Hematopoietic multipotent progenitor cell (in vitro differentiated cells): ENCODE measurements at places on chromosomes 12 and 14. TPM values are rescaled to one million over a fixed set of nuclear protein-coding genes. Genes with fewer than 3 reads are reported as not detected.

Gene FGF6
- total RNA-seq, result not detected

Gene RPL10L
- not detected for total RNA-seq

Gene LBHD2
- total RNA-seq, result not detected

Gene SLC24A4
- 0.54 TPM for total RNA-seq

Gene KRT73
- 0.27 TPM for total RNA-seq

DNA sequence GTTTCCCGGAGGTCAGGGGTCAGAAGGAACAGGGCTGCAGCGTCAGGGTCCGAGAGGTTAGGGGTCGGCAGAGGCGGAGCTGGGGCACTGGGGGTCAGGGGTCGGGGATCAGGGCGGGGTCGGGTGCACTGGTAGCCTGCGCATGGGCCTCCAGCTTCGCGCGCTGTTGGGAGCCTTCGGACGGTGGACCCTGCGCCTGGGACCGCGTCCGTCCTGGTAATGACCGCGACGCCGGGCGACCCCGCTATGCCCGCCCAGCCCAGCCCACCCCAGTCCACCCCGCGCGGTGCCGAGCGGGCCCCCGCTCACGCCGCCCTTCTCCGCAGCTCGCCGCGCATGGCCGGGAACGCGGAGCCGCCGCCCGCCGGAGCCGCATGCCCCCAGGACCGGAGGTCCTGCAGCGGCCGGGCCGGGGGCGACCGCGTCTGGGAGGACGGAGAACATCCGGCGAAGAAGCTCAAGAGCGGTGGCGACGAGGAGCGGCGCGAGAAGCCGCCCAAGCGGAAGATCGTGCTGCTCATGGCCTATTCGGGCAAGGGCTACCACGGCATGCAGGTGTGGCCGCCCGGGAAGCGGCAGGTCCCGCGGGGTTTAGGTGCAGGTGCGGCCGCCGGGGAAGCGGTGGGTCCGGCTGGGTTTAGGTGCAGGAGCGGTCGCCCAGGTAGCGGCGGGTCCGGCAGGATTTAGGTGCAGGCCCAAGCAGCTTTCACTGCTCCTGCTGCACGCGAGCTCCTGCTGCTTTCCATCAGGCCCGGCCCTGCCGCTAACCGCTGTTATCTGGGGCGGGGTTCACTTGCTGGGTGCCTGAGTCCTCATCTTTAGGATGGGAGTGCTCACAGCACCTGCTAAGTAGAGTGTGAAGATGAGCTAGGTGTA lies 743 bp downstream of the PUS1 start:
- no peak for DNase-seq

DNA sequence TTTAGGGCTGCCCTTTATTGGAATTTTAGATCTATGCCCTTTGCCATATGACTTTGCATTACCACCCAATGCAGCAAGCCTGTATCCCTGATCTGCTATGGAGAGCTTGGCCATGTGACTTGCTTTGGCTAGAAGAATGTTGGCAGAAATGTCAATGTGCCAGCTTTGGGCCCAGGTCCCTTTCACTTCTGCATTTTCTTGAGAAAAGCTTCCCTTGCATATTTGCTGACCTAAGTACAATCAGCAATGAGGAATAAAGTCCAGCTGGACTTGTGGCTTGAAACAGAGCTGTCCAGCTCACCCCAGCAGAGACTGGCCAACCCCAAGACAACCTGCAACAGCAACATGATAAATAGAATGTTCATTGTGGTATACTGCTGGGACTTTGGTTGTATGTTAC lies 135.9 kb downstream of the PAH start:
- no peak for DNase-seq

GRCh38 chr14:30108975-30109700 lies 181.5 kb upstream of the PRKD1 start:
- DNase-seq, result no peak

GRCh38 chr14:65156568-65157366 lies 54.5 kb upstream of the MAX start:
- no peak for DNase-seq

DNA sequence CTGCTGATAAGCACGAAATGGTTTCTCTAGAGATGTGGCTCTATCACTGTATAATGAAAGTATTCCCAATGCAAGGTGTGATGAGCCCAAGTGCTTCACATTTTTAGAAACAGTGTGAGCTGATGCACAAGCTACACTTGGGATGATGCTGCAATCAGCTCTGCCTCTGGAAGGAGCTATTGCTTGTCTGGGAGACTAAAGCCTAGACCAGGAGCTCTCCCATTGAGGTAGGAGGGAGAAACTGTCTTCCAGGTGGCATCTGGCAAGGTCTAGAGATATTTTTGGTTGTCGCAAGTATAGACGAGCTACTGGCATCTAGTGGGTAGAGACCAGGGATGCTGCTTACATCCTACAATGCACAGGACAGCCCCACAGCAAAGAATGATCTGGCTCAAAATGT lies 42.0 kb downstream of the HECTD4 start:
- DNase-seq, result no peak

GRCh38 chr14:71661441-71661840 lies 270.8 kb upstream of the RGS6 start:
- no peak for DNase-seq

GRCh38 chr14:46322076-46322475 lies 329.5 kb downstream of the RPL10L start:
- DNase-seq, result no peak

- no peak for DNase-seq
These were observed 74.8 kb upstream of the PYGL start for GRCh38 chr14:51019089-51019488.

DNA sequence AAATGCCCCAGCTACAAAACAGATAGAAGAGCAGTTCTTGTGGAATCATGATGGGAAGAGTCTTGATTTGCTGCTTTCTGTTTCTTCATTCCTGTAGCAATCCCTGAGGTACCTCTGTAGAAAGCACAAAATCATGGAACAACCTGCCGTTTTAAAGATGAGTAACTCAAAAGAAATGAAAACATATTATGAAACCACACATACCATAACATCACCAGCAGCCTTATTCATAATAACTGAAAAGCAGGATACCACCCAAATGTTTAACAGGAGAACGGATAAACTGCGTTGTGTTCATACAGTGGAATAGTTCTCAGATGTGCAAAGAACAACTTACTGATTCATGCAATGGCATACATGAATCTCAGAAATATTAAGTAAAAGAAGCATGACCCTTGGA lies 188.1 kb downstream of the RGS6 start:
- no peak for DNase-seq

DNA sequence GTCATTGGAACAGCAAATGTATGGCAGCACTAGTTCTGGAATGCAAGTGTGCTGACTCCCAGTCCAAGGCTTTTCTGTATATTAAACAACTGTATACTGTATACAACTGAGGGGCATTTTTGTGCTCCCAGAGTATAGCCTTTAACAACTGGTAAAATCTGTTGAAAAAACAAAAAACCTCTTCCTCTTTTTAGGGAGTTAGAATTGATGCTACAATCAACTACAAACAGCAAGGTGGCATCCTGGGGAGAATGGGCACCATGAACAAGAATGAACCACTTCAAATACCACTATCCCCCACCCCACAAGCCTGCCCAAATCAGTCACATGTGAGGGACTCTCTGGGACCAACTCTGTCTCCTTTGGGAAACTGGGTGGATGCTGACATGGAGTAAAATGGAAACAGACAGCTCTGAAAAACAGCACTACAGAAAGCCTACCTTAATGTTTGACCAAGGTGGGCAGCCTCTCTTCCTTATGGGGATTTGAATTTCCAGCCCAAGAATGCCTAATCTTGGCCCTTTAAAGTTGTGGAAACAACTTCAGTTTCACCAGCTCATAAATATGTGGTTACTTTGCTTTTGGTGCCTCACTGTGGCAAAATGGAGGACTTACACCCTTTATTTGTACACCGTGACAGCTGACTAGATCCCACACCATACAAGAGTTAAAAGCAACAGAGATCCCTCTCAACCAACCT lies 7.5 kb downstream of the VTI1B start:
- DNase-seq, result peak; percentile 83

DNA sequence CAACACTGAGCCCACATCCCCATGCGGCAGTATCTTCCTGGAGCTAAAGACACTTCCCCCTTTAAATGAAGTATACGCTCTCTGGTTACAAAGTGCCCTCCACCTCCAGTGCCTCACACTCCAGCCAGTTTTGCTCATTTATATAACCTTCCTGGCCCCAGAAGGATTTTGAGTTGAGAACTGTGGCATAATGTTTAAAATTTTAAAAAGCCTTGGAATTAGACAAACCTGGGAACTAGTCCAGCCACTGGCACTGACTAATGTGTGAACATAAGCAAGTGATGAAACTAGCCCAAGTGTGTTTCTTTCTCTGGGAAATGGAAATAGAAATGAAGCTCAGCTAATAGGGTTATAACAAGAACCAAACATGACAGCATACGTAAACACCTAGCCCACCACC lies 723.7 kb upstream of the USP15 start:
- DNase-seq, result no peak

GRCh38 chr12:39301422-39301821 lies 141.5 kb downstream of the KIF21A start:
- no peak for DNase-seq

DNA sequence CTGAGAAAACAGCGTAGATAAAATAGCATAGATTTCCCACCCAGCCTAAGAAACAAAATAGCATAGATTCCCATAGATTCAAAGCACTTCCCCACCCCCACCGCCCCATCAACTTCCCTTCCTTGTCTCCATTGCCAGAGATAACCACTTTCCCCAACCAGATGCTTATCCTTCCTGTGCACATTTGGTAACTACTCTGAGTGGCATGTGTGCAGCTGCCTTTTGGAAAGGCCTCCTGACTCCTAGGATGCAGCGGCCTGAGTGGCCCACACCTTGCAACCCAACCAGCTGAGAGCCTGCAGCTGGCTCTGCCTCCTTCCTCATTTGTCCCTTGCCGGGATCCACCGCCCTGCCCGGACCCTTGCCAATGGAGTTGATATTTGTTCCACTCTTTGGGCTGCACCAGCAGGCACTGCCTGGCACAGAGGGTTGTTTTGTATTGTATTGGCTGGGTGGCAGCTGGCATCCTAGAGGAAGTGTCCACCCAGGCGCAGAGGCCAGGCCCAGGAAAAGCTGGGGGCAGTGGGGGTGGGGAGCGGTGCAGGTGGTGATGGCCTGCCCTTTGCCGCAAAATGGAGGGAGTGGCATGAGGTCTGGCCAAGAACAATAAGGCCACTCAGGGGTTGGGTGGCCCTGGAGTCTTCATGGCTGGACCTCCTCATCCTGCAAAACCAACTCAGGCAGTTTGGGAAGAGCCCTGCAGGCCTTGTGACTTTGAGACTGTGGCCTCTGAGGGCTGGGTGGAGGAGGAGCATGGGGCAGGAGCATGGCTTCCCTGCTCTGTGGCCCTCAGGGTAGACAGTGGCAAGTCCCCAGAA lies 4.9 kb downstream of the SLC48A1 start:
- DNase-seq, result no peak

- DNase-seq, result no peak
These were observed 282.9 kb upstream of the FLRT2 start for GRCh38 chr14:85247071-85247470.
